Cerebellar nuclear complex (tissue), 1 donor: ENCODE measurements at places on chromosomes 12 and 14.

- DNase-seq, result no peak
Observed at GRCh38 chr12:6322969-6323339, 12.5 kb downstream of the PLEKHG6 start.

- DNase-seq, result no peak
Observed at GRCh38 chr14:68084256-68084655, 264.7 kb downstream of the RAD51B start.

GRCh38 chr12:8822298-8822697, at the start of gene A2ML1:
A2ML1 (plus strand) TSS chr12:8822621; CDS start chr12:8822652, 31 bp downstream.
- no peak for DNase-seq

GRCh38 chr14:93219103-93219726, 12.2 kb downstream of the UBR7 start:
- no peak for DNase-seq

DNA sequence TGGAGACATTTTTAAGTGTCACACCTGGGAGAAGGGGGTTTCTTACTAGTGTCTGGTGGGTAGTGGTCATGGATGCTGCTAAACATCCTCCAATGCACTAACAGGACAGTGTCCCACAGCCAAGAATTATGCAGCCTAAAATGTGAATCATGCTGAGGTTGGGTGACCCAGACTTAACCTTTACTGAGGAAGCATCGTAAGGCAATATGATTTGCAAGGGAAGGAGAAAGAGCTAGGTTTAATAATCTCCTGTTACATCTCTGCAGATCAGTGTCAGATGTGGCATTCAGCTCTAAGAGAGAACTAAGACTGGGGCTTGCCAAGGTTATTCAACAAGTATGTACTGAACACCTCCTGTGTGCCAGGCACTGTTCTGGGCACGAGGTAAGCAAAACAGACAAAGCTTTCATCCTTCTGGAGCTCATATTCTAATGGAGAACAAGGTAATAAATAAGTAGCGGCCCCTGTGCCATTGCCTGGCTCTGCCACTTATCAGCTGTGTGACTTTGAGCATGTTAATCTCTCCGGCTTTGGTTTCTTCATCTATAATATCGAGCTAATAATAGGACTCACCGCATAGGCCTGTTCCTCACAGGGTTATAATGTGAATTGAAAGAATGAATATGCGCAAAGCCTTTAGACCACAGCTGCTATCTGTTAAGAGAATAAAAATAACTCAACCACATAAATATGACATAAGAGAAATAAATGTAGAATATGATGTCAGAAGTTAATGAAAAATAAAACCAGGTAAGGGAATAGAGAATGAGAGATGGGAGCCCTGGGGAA, 13.5 kb upstream of the GOLGA5 start:
- DNase-seq, result no peak

DNA sequence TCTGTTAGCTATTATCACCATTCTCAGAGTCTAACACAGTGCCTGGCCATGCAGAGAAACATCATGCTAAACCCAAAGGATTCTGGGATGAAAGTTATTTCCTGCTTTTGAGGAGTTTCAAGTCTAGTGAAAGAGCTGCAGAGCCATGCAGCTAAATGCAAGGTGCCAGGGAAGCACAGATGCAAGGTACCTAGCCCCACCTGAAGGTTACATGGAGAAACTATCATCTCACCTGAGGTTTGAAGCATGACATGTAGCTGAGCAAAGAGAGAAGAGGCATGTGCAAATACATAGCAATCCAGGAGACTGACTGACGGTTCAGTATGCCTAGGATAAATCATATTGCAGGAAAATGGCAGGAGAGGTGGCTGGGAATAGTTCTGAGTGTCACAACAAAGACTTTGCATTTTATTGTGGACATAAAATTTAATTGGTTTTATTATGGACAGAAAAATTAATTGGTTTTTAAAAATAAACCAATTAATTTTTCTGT, 170.4 kb downstream of the PRKD1 start:
- no peak for DNase-seq
